Activated effector memory CD4-positive, alpha-beta T cell treated with anti-CD3 and anti-CD28 coated beads, Interleukin-2, amount 50 U/mL, for 16 hours (primary cell): ENCODE measurements at places on chromosomes 5 and 9.

GRCh38 chr5:174172152-174172551, 126.6 kb downstream of the NSG2 start:
- DNase-seq, result no peak

GRCh38 chr5:18553269-18553668, 919.0 kb downstream of the TAF11L14 start:
- no peak for DNase-seq

DNA sequence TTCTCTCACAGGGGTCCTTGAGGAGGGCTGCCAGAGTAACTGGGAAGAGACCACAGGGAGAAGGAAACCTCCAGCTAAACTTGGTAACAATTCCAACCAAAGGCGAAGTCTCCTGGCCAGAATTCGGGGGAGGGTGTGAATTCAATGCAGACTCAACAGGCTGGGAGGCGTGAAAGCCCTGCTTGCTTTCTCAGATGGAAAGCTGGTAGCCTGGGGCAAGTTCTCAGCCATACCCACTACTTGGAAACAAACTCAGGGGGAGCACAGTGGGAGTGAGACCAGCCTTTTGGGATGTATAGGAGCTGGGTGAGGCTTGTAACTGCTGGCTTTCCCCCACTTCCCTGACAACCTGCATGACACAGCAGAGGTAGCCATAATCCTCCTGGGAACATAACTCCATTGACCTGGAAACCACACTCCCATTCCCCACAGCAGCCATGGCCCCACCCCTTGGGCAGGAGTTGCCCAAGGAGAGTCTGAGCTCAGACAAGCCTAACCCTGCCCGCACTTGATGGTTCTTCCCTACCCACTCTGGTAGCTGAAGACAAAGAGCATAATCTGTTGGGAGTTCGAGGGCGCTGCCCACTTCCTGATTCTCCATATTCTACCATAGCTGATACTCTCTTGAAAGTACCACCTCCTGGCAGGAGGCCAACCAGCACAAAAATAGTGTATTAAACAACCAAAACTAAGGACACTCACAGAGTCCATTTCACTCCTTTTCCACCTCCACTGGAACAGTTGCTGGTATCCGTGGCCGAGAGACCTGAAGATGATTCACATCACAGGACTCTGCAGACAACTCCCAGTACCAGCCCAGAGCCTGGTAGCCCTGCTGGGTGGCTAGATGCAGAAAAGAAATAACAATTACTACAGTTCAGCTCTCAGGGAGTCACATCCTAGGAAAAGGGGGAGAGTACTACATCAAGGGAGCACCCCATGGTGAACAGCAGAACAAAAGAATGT, 123.8 kb downstream of the FAM170A start:
- no peak for DNase-seq

DNA sequence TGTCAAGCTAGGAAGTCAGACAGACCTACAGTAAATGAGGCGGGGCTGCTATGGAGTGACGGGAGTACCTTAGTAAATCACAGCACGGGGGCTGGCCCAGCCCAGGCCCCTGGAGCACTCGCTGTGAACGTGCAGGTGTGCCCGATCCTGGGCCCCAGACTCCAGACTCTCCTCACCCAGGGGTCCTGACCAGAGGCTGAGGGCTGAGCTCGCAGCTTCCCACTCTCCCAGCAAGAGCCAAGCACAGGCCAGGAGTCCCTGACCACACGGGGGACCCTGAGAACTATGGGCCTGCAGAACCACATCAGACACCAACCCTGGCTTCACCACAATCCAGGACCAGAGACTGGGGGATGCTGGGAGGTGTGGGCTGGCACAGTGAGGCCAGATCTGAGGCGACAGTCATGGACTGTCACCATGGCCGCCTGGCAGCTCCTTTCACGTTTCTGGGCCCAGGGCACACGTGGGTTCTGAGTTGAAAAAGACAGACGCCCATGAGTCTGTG, 73.4 kb downstream of the ADAMTS2 start:
- no peak for DNase-seq

- peak; percentile 12 for DNase-seq
Measured at GRCh38 chr9:124132671-124133147, 121.1 kb downstream of the LHX2 start.

DNA sequence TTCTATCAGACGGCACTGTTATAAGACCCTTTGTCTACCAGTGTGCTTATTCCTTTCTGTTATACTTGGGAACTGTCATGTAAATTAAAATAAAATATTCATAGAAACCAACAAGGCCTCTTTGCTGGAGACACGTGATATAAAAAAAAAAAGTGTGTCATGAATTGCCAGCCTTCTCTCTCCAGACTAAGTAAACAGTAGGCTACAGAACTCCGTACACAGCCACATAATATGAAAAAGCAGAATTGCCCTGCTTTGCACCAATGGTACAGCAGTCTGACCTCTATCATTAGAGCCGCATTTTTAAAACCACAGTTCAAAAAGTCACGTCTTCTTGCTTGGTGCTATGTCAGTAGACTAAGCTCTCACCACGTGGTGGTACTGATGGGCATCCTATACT, 231.3 kb downstream of the SEMA5A start:
- no peak for DNase-seq

- DNase-seq, result no peak
Measured at GRCh38 chr9:133950629-133951111, 41.5 kb downstream of the VAV2 start.

DNA sequence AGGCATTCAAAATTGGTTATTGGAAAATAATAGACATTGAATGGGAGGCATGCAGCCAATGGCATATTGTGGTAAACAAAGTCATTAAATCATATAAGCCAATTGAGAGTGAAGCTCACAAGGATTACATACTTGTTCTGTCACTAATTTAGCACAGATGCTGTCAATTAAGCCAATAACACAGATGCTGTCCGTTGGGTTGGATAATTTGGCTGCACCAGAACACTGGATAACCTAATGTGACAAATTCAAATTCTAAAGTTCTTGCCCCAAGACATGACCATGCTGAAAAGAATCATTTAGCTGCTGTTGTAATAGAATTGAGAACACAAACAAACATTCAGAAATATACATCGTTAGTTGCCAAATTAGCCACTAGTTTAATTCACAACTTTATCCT, 1796.4 kb downstream of the EFNA5 start:
- DNase-seq, result no peak

- no peak for DNase-seq
Measured at GRCh38 chr9:4463824-4464223, 26.4 kb upstream of the SLC1A1 start.

GRCh38 chr5:23840083-23840482, 332.7 kb downstream of the PRDM9 start:
- no peak for DNase-seq

- DNase-seq, result no peak
Measured at GRCh38 chr5:96297867-96298266, 135.2 kb downstream of the PCSK1 start.

GRCh38 chr9:133238851-133239532, 29.9 kb upstream of the OBP2B start:
- DNase-seq, result peak; percentile 85

- DNase-seq, result no peak
Measured at GRCh38 chr5:68435611-68436010, 220.1 kb downstream of the PIK3R1 start.

DNA sequence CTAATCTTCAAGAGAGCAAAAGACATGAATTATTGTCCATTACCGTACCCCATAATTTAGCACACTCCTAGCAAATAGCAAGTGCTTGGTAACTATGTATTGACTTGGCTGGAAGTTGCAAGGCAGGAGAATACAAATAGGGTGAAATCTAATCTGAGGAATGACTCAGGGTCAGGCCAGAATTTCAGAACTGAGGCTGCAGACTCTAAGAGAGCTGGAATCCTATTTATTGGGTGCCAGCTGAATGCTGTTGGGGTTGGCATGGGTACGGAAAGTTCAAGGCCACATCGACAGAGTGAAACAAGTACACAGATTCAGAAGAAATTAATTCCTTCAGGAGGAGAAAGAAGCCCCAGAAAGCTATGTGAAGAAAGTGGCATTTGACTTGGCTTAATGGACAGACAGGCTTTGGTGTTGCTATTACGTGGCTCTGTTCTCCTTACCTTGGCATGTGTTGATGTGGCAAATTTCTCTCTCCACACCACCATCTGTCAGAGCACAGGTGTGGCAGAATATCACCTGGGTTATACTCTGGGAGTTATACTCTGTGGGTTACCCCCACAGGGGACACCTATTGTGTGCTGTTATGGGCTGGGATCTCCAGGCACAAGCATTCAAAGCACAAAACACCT, 20.9 kb upstream of the ASTN2 start:
- no peak for DNase-seq

GRCh38 chr5:119411361-119412278, 40.7 kb upstream of the HSD17B4 start:
- peak; percentile 67 for DNase-seq

DNA sequence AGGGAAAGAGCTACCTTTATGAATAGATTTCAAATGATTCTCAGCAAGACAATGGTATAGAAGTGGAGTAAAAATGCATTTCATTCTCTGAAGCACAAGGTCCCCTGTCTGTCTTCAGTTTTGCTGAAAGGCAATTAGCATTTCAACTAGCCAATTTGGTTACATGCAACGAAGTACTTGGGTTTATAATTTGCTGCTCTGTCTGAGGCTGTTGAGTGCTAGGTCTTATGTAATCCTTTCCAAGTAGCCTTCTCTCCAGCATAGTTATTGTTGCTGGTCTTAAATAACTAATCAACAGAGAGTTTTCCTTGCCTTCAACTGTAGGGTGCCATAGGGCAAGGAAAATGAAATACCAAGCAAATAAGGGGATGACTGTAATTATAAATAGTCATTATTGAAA, 4.5 kb downstream of the ADGRV1 start:
- no peak for DNase-seq

DNA sequence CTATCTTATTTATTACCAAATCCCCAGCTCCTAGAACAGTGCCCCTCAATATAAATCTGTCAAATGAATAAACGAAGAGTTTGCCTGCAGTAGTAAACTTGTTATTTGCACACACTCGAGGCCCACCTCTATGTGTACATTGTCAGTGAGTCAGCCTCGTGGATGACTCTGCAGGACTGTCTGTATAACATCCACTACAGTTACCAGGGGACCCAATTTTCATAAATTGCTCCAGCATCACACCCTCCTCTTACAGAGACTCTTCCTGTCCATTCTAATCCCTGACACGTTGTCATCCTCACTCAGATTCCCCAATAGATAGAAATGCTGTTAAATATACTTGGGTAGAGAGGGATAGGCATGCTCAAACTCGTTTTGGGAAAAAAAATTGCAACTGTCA, 478.5 kb downstream of the RAB3C start:
- no peak for DNase-seq

GRCh38 chr9:87599901-87600610, 102.4 kb downstream of the DAPK1 start:
- no peak for DNase-seq

DNA sequence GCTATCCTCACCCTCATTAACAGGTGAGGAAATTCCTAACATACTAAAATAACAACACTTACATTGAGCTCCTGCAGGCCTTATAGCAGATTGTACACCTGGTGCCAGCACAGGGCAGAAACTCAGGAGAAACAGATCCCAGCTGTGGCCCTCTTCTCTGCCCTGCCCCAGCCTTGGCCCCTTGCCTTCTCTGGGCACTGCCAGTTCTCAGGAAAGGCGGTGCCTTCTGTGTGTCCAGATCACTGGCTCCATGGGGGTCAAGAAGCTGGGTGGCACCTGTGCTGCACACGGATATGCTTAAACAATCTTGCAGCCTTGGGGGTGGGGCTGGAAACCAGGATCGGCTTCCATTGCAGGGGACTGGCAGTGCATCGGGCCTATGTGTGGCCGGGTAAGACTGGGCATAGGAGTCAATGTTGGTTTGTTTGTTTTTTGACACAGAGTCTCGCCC, 19.3 kb downstream of the KYAT1 start:
- DNase-seq, result no peak

DNA sequence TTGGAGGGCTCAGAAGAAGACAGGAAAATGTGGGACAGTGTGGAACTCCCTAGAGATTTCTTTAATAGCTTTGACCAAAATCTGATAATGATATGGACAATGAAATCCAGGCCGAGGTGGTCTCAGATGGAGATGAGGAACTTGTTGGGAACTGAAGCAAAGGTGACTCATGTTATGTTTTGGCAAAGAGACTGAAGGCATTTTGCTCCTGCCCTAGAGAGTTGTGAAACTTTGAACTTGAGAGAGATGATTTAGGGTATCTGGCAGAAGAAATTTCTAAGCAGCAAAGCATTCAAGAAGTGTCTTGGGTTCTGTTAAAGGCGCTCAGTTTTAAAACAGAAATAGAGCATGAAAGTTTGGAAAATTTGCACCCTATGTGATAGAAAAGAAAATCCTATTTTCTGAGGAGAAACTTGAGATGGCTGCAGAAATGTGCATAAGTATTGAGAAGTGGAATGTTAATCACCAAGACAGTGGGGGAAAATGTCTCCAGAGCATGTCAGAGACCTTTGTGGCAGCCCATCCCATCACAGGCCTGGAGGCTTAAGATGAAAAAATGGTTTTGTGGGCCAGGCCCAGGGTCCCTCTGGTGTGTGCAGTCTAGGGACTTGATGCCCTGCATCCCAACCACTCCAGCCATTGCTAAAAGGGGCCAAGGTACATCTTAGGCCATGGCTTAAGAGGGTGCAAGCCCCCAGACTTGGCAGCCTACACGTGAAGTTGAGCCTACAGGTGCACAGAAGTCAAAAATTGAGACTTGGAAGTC, 463.7 kb upstream of the TLE4 start:
- no peak for DNase-seq

- DNase-seq, result no peak
Measured at GRCh38 chr5:150945486-150945885, 40.7 kb upstream of the ZNF300 start.

DNA sequence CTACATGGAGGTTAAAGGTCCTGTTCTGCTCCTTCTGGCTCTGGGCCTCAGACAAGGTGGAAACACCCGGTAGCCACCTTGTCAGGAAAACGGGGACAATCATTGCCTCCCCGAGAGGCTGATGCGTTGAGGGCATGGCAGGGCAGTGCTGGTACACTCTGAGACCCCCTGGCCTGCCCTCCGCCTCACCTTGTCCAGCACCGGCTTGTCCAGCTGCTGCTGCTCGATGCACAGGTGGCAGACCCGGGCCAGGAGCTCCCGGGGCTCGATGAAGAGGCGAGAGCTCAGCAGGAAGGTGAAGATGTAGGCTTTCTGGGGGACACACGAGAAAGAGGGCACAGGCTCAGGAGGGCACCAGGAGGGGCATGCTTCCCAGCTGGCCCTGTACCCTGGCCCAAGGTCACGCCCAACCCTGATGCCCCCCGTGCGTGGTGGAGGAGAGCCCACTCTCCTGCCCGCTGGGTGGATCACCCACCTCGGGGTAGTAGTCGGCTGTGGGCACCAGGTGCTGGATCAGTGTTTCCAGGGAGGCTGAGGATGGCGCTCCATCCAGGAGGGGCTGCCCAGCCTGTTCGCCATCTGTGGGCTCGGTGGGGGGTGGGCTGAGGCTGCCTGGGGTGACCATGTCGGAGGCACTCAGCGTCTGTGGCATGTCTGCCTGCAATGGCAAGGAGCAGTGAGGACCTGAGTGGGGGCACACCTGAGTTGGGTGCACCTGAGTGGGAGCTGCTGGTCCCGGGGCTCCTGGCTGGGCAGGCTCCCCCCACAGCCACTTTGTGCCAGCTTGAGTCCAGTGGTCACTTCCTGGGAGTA, 66.0 kb upstream of the RNF130 start:
- peak; percentile 44 for DNase-seq
